ENCODE measurements at places on chromosomes 6 and 20. TPM values are rescaled to one million over a fixed set of nuclear protein-coding genes. Genes with fewer than 3 reads are reported as not detected.

Gene CGAS
- total RNA-seq, result 7.4 TPM

Gene ANKRD66
- not detected for total RNA-seq

Gene TOX2
- 25.7 TPM for total RNA-seq

Gene AVP
- not detected for total RNA-seq

Gene ITPA
- total RNA-seq, result 59.8 TPM

Gene ETV7
- 0.58 TPM for total RNA-seq

DNA sequence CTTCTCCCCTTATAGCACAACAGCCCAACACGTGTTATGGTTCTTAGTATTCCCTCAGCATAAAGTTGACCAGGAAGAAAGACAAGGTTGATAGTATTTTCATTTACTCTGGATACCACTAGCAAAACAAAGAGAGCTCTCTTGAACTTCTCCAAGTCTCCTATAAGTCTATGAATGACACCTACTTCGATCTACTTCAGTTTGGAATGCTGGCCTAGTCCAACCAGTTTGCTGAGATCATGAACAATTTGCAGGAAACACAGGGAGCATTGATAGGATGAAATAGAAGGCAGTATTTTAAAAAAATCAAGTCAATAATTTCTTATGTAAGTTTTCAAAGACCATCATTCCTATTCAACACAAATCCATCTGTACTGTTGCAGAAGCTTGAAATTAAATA, 93.6 kb downstream of the GJA10 start:
- H3K36me3 ChIP-seq, result no peaks in the 10 kb centered on the region
- H3K27me3 ChIP-seq, result peaks cover 1% of the 10 kb centered on the region
- no peak for DNase-seq
- H3K4me3 ChIP-seq, result no peak overlapping the region
- H3K4me1 ChIP-seq, result no peaks in the 10 kb centered on the region
- H3K27ac ChIP-seq, result no peak overlapping the region

- H3K4me1 ChIP-seq, result no peaks in the 10 kb centered on the region
- H3K36me3 ChIP-seq, result no peaks in the 10 kb centered on the region
- no peak overlapping the region for H3K4me3 ChIP-seq
- H3K27me3 ChIP-seq, result no peaks in the 10 kb centered on the region
- H3K27ac ChIP-seq, result no peak overlapping the region
Measured at GRCh38 chr6:41724228-41724580, 11.2 kb downstream of the TFEB start.

DNA sequence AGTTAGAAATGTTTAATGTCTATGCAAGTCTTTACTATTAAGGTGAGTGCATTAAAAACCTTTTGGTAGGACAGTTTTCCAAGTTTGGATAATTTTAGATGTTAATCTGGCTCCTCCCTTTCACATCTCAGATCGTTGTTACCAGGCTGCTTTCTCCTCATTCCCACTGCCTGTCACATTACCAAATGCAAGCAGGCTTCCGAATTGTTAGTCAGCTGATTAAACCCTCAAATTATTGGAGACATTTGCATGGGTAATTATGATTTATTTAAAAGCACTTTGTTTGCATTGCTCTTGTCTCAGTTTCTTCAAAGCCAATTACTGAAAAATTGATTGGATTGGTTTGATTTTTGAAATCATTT, 816.5 kb downstream of the KIF16B start:
- no peaks in the 10 kb centered on the region for H3K4me1 ChIP-seq
- no peak for DNase-seq
- no peak overlapping the region for H3K4me3 ChIP-seq
- H3K36me3 ChIP-seq, result no peaks in the 10 kb centered on the region
- H3K27me3 ChIP-seq, result no peaks in the 10 kb centered on the region

DNA sequence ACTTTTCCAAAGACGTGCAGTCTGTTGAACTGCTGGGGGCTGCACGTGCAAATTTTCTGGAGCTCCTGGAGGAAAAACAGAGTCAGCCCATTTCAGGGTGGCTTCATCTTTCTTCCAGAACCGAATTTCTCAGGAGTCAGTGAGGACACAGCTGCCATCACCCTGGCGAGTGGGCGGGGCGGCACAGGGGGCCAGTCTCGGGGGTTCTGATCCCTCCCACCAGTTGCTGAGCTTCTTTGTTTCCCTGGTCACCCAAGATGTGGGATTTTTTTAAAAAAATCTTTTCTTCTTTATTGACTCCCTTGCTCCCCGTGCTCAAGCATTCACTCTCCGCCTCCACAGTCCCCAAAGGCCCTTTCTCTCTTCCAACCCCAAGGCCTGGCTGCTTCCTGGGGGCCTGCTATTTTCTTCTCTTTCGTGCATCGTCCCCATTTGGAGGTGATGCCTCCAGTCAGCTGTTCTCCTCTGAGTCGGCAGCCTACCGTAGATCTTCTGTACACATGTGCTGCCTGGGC, 8.9 kb downstream of the C6orf118 start:
- H3K36me3 ChIP-seq, result no peaks in the 10 kb centered on the region
- no peak overlapping the region for H3K27ac ChIP-seq
- no peak for DNase-seq

GRCh38 chr6:158506601-158507000, 53.3 kb upstream of the TMEM181 start:
- DNase-seq, result peak; percentile 8
- H3K27me3 ChIP-seq, result no peaks in the 10 kb centered on the region
- H3K4me1 ChIP-seq, result no peaks in the 10 kb centered on the region

DNA sequence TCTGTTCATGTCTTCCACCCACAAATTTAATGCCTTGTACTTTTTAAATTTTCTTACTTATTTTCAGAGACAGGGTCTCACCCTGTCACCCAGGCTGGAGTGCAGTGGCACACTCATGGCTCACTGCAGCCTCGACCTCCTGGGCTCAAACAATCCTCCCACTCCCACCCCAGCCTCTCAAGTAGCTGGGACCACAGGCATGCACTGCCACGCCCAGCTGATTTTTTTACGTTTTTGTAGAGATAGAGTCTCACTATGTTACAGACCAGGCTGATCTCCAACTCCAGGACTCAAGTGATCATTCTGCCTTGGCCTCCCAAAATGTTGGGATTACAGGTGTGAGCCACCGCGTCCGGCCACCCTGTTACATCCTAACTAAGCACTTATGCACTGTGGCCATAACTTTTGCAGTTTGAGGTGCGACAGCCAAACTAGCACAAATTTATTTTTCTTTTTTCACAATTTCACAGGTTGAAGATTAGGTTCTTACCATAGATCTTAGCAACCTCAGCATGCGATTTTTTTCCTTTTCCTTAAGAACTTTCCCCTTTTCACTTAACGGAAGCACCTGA, 92.1 kb downstream of the EPB41L2 start:
- no peaks in the 10 kb centered on the region for H3K36me3 ChIP-seq
- H3K4me3 ChIP-seq, result no peak overlapping the region
- no peaks in the 10 kb centered on the region for H3K27me3 ChIP-seq

DNA sequence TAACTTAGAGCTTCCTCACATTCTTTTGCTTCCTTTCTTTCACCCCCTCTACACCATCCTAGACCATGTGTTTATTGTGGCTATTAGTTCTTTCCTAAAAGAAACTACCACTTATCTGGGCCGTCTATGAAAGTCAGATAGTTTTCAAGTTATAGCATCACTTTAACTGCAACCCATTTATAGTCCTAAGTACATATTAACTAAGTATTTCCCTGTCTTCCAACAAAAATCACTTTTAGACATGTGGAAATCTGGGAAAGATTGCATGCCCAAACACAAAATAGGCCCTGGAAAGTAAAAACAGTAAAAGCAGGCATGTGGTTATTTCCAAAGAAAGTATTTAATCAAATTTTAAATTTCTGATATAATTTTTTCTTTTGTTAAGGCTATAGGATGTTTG, 5.5 kb downstream of the MYLIP start:
- H3K4me3 ChIP-seq, result no peak overlapping the region
- peaks cover 5% of the 10 kb centered on the region for H3K36me3 ChIP-seq
- H3K27me3 ChIP-seq, result no peaks in the 10 kb centered on the region

GRCh38 chr20:34798871-34799270, 26.6 kb downstream of the NCOA6 start:
- H3K27ac ChIP-seq, result no peak overlapping the region
- no peaks in the 10 kb centered on the region for H3K36me3 ChIP-seq
- DNase-seq, result no peak

DNA sequence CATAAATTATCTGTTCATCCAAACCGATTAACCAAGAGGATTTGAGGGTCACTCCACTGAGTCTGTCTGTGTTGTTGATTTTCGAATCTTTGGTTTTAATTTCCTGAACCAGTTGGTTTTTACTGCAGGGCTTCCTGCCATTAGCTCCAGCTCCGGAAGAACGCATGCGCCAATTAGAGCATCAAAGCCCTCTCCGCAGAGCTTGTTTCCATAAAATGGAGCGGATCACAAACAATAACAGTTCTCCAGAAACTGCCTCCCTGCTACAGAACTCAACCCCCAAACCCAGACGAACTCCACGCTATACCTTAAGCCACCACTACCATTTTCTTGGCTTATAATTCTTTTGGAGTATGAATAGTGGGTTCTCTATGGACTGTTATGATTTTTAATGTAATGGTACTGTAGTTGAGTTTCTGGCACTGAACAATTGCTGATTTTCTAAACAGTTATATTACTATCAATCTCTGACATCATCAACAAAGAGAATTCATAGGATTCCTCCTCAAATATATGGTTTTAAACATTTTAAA, 13.8 kb downstream of the TFAP2A start:
- H3K27ac ChIP-seq, result no peak overlapping the region
- H3K36me3 ChIP-seq, result no peaks in the 10 kb centered on the region
- H3K27me3 ChIP-seq, result peaks cover 70% of the 10 kb centered on the region

GRCh38 chr20:14451458-14451857, 114.0 kb upstream of the FLRT3 start:
- H3K4me1 ChIP-seq, result peaks cover 8% of the 10 kb centered on the region
- H3K36me3 ChIP-seq, result no peaks in the 10 kb centered on the region
- H3K4me3 ChIP-seq, result no peak overlapping the region
- no peaks in the 10 kb centered on the region for H3K27me3 ChIP-seq
- no peak overlapping the region for H3K27ac ChIP-seq

GRCh38 chr20:63736893-63737694, 630 bp downstream of the LIME1 start:
- H3K36me3 ChIP-seq, result no peaks in the 10 kb centered on the region
- no peaks in the 10 kb centered on the region for H3K27me3 ChIP-seq
- peaks cover 9% of the 10 kb centered on the region for H3K4me1 ChIP-seq
- DNase-seq, result no peak
- H3K4me3 ChIP-seq, result no peak overlapping the region

DNA sequence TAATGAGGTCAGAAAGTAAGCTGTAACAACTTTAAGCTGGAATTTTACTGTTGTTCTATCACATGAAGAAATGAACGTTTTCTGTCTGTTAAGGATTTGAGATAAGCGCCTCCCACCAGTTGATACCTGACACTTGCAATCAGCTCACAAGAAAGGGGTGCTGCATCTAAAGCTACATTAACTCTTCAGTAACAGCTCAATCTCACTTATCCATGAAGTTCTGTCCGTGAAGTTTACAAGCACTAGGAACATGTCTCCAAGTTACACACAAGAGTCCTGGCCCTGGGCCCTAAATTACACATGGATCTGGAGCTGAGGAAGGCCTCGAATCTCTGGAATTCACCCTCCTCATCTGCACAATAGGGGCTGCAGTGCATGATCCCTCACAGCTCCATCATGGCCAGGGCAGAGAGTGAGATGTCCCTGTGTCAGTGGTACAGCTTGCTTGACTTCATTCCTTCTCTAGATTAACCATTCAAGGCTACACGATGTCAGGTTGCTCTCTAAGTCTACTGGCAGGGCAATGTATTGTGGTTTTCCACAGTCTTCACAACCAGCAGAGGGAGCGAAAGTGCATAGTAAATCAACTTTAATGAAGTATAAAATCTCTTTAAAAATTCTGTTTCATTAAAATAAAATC, 182.4 kb upstream of the MCHR2 start:
- no peak overlapping the region for H3K27ac ChIP-seq
- no peaks in the 10 kb centered on the region for H3K4me1 ChIP-seq

DNA sequence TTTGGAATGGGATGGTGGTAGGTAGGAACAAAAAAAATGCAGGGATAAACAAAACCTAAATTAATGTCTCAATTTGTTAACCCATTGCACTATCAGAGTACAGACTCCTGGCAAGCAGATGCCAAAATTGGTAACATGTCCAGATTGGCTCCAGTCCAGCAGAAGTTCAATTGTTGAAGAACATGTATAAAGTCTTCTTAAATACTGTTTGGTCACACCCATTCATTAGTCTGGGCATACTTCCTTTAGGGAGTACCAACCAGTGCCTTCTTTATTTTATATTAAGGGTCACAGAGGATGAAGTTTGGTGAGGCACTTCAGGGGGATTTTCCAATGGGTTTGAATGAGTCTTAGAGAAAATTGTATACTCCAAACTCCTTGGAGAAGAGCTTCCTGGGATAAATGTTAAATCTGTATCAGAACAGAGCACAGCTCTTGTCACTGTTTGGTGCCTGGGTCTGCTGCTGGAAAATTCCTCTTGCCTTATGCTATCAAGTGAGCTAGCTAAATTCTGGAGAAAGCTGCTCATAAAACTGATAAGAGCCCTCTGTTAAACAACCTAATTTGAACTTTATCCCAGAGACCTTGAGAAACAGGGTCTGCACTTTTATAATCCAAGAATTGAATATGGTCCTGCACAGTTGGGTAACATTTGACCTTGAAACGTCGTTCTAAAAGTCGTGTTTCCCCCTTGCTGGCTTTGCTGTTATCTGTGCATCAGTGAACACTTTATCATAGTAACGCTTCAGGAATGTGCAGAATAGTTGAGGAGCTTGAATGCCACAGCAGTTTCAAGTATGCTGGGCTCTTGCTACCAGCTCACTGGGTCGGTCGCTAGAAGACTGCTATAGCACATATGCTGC, 334.1 kb upstream of the CITED2 start:
- peak; percentile 61 for DNase-seq
- no peaks in the 10 kb centered on the region for H3K27me3 ChIP-seq
- peaks cover 17% of the 10 kb centered on the region for H3K4me1 ChIP-seq
- no peaks in the 10 kb centered on the region for H3K36me3 ChIP-seq
- peak overlapping the region; percentile 32 for H3K27ac ChIP-seq

- H3K36me3 ChIP-seq, result no peaks in the 10 kb centered on the region
- H3K4me3 ChIP-seq, result no peak overlapping the region
- H3K27ac ChIP-seq, result no peak overlapping the region
- H3K27me3 ChIP-seq, result no peaks in the 10 kb centered on the region
- no peak for DNase-seq
Measured at GRCh38 chr6:113208726-113209125, 648.4 kb upstream of the MARCKS start.

DNA sequence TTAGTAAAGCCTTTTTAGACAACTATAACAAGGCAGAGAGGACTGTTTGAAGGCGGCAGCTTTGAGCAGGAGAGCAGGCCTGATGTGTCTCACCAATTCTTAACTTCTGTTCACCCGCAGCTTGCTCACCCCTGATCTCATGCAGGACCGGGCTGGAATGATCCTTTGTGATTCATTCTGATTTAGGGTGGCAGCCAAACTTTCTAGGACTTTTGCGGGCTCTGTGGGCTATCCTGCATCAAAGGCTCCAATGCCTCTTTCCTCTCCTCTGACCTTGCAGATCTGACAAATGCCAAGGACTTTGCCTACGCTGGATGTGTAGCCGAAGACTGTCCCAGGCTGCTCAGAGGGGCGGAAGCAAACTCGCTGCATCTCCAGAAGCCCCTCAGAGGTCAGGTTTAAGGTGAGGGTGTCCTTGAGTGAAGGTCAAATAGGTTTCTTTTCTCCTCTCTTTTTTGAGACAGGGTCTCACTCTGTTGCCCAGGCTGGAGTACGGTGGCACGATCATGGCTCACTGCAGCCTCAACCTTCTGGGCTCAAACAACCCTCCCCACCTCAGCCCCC, 72.3 kb downstream of the VEGFA start:
- no peaks in the 10 kb centered on the region for H3K4me1 ChIP-seq
- H3K27ac ChIP-seq, result no peak overlapping the region
- no peaks in the 10 kb centered on the region for H3K36me3 ChIP-seq
- no peak for DNase-seq

Data from endothelial cell of umbilical vein (primary cell).